Stimulated activated CD8-positive, alpha-beta memory T cell treated with anti-CD3 and anti-CD28 coated beads, Interleukin-2, amount 100 ng/mL, for 1 hour (primary cell): ENCODE measurements at places on chromosomes 13 and 19.

GRCh38 chr13:93963266-93964145 lies 516.0 kb downstream of the DCT start:
- no peak for DNase-seq

GRCh38 chr13:103540382-103540765 lies 474.2 kb upstream of the SLC10A2 start:
- no peak for DNase-seq

- no peak for DNase-seq
Measured at GRCh38 chr13:43942286-43942685, 62.6 kb downstream of the LACC1 start.

GRCh38 chr13:47110141-47110540 lies 213.3 kb upstream of the HTR2A start:
- no peak for DNase-seq

DNA sequence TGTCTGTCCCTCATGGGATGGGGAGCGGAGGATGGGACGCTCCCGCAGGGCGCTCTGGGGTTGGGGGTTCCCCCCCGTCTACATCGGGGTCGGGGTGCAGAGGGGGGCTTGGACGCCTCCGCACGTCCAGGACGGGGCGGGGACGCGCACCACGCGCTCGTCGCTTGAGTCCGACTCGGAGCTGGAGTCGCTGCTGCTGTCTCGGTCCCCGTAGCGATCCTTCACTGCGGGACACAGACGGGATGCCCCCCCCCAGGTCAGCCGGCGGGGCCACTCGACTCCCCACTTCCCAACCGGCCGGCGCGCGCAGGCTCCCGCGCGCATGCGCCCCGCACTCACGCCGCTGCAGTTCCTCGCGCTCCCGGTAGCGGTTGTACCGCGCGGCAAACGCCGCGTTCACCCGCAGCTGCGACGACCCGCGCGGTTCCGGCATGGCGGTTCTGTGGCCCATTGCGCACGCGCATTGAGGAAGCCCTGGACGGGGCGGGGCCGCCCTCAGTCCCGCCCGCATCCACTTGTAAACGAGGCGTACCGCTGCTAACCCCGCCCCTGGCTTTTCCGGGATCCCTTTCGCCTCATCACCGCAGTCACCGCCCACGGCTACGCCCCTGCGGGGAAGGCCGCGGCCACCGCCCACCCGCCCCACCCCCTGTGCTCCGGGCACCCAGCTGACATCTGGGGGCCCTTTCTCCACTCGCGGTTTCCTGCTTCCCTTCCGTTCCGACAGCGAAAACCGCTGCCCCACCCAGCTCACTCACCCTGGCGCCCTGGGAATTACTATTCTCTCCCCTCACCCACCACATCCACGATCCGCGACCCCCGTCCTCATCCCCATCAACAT lies at the start of gene KRI1:
KRI1 (minus strand) TSS at position 444 of the 841 bp plus-strand sequence; CDS start at position 433, 11 bp downstream.
- peak; percentile 98 for DNase-seq

DNA sequence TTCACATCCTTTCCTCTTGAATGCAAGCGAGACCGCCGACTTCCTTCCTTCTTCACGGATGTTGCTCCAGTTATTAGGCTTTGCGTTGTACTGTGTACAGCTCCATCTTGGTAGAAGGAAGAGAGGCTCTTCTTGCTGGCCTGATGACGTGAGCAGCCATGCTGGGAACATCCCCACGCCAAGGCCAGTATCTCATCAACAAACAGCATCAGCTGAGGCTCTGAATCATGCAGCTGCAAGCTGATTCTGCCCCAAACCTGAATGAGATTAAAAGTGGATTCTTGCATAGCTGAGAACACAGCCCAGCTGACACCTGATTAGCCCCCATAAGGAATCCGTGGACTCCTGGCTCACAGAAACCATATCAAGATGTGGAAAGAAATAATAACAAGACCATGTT lies 809.6 kb downstream of the EFNB2 start:
- DNase-seq, result no peak

DNA sequence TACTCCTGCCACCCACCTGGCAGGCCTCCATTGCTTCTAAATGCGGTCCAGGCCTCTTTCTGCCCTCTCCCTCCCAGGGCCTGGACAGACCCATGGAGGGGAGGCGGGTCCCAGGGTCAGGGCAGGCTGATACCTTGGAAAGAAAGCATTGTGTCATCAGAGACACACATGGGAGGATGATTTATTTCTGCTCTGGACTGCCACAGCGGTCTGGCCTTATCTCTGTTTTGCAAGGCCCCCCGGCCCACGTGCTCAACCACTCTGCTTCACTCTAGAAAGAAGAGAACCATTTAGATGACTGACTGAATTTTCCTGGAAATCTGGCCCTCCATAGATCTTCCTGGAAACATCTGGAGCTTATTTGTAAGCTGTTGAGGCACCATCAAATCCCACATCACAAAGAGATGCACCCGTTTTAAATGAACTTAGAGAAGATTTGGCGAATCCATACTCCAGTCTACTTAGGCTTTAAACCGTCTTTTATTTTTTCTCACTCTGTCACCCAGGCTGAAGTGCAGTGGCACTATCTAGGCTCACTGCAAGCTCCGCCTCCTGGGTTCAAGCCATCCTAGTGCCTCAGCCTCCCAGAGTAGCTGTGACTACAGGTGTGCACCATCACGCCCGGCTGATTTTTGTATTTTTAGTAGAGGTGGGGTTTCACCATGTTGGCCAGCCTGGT lies 48.3 kb upstream of the URI1 start:
- no peak for DNase-seq

DNA sequence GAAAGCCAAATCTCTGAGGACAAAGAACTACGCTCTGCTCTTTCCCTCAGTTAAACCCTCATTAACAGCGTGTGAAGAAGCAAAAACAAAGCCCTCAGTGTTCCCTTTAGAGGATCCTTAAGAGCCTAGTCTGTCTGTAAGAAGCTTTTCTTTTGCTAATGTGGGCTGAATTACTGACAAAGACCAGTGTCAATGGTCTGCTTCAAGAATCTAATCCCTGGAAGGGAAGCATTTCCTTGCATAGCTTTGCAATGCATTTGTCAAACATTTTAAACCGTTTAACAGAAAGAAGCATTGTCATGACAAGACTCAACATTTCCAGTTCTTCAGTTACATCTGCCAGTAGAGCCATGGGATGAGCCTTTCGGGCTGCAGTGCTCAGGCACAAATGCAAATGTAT lies 64.9 kb downstream of the EDNRB start:
- no peak for DNase-seq

DNA sequence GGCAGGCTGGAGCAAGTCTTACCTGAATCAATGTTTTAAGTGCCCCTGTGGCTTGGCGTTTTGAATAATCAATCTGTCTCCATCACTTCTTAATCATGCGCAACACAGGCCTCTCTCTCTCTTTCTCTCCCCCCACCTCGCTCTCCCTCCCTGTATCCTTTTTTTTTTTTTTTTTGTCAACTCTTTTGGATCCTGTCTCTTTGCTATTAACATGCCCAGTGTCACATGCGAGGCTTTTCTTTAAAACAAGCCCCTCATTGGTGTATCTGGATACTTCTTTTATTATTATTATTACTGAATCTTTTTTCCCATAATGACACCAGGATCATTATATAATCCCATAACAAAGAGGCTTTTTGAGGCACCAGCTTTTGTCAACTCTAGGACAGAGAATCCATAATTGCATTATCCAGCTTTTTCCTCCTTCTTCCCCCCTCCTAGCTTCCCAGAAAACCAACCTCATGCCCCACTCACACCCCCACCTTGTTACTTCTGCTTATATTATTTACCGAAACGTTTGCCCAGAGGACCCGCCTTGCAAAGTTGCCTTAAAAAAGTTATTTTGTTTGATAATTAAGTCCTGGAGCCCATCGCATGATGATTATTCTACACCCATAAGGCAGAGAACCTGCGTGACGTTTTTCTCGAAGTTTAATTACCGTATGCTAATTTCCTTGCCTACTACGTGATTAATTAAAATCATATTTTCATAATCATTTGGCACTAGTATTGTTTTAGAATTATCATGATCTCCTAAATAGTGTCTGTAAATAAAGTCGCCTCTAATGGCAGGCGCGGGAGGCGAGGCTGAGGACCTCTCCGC lies 148.1 kb upstream of the ZNF536 start:
- DNase-seq, result no peak

- no peak for DNase-seq
Measured at GRCh38 chr19:7251494-7251893, 42.7 kb downstream of the INSR start.

DNA sequence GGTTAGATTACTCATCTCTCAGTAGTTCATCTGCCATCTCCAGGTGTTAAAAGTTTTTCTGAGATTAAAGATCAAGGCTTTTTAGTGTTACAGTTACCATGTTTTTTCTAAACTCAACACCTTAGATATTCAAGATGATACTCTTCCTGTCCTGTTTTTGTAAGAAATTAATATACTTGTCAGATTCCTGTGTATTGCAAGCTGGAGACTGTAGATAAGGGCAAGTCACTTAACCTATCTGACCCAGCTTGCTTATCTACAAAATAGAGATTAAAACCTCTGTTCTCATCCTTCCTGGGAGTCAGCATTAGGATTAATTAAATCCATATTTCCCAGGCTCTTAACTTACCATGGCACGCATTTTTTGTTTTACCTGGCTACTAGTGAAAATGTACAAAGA lies 25.2 kb downstream of the SUGT1 start:
- DNase-seq, result no peak

GRCh38 chr19:11226716-11227166 lies 12.7 kb upstream of the ANGPTL8 start:
- DNase-seq, result no peak

GRCh38 chr19:13214036-13214730 lies 64.0 kb downstream of the IER2 start:
- no peak for DNase-seq

GRCh38 chr13:36130552-36131221 lies 495 bp downstream of the DCLK1 start:
- no peak for DNase-seq

GRCh38 chr19:12933287-12934072 lies at the start of gene FARSA:
Gene FARSA (minus strand): TSS chr19:12933711. CDS start chr19:12933696, 15 bp downstream.
- DNase-seq, result peak; percentile 81

- no peak for DNase-seq
Measured at GRCh38 chr19:38543807-38544568, 73.8 kb downstream of the MAP4K1 start.

- DNase-seq, result no peak
Measured at GRCh38 chr19:2446381-2446780, 10.4 kb downstream of the LMNB2 start.

GRCh38 chr13:101522607-101523006 lies 70.1 kb downstream of the ITGBL1 start:
- DNase-seq, result no peak

- DNase-seq, result no peak
Measured at GRCh38 chr19:6854758-6855157, 32.6 kb upstream of the ADGRE1 start.

DNA sequence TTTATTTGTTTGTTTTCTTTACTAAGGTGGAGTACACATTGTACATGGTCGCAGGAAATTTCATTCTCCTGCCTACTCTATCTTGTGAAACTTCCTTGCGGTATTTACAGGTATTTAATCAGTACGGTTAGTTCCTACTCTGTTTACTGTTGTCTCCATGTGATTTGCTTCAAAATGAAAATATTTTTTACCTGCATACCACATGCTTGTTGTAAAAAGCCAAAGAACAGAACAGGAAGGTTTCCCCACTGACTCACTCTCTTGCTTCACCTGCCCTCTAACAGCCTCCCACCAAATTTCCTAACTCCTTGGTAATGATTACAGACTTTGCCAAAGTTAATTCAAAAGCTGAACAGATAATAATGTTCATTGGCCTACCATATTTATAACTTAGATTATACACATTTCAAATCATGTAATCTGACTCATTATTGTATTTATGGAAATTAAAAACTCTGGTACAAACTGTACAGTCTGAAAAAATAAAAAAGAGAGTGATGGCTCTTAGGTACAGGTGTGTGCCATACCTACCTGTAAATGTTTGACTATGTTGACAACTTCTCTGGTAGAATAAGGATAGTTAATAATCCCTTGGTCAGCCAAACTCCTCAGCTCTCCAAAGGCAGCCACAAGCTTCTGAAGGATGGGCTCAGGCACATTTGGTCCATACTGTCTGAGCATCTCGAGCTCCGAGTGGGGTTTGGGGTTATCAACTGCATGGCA lies 239.9 kb downstream of the VWA8 start:
- DNase-seq, result no peak

DNA sequence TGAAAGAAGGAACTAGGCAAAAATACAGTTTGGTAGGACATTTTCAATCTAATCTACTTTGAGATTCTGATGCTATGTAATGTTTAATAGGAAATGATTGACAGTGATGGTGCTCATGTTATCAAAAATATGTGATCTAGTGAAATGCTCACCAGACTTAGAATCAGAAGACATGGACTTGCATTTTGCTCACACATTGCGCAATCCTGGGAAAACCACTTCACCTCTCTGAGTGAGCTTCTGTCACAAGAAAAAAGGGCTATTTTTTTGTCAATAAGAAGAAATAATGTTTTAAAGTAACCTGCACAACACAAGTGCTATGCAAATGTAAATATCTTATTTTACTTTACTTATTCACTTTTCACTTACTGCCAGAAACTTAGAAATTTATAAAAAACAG lies 380.9 kb upstream of the HTR2A start:
- no peak for DNase-seq

DNA sequence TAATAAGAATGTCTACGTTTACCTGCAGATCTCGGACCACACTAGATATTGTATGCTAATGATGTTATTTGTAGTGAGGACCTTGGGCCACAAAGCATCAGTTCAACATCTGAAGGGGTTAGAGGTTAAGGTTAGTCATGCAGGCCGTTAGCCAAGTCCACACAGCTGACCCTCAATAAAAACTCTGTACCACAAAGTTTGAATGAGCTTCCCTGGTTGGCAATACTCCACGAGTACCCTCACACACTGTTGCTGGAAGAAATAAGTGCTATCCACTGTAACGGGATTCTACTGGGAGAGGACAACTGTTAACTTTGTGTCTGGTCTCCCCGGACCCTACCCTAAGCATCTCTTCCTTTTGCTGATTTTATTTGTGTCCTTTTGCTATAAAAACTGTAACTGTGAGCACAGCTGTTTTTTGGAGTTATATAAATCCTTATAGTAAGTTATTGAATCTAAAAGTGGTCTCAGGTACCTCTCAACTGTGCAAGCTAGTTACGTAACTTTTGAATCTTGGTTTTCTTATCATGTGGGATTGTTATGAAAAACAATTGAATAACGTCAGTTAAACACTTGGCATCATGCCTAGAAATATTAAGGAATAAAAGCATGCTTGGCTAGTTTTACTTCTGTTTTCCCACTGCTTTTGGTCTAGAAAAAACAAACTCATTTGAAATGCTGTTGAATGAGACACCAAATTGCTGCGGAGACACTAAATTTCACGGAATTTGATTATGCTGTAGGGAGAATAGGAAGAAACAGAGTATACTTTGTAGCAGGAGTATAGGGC lies 181.5 kb downstream of the DNAJC3 start:
- DNase-seq, result no peak
